ENCODE measurements at places on chromosomes 6 and 20.

- DNase-seq, result no peak
Observed at GRCh38 chr20:34090645-34091044, 21.4 kb downstream of the EIF2S2 start.

DNA sequence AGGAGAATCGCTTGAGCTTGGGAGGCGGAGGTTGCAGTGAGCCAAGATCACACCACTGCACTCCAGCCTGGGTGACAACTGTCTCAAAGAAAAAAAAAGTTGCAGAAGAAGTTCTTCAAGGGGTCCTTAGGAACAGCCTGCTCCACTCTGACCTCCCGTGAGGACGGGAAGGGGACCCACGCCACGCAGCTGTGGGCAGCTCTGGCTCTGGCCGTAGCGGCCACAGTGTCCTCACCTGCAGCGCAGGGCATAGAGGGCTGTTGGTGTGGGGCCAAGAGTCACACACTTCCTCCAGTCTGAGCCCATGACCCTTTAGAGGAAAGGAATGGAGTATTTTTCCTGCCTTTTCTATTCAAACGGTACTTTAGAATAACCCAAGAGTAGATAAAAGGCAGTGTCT is 5.4 kb downstream of the NTSR1 start:
- DNase-seq, result no peak

DNA sequence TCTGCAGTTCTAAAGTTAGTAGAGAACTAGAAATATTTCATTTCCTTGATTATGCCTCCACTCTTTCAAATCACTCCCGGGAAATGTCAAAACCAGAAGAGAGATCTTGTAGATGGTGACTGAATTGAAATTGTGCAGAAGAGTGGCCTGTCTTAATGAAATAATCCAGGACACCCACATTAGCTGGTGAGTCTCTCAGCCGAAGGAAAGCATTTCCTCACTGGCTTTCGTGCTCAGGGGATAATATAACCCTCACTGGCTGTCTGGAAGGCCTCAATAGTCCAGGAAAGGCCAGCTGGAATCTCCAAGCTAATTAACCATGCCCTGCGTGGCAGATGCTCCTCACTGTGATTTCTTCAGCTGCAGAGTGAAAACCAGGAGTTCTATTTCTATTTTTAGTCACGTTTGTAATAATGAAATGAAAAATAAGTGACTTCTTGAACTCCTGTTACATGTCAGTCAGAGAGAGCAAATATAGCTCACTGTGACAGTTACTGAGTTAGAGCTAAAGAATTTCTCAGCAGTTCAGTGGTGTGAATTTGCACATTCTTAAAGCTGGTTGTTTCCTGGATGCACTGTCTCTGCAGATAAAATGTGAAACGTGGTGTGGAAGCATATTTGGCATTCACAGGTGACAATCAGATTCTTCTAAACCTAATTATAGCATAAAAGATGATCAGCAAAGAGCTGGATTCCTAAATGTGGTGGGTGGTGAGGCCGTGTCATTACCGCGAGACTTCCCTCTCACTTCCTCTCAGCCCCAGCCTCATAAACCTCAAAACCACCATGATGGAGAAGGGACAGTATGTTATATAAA is 211.7 kb downstream of the LMBRD1 start:
- DNase-seq, result no peak

DNA sequence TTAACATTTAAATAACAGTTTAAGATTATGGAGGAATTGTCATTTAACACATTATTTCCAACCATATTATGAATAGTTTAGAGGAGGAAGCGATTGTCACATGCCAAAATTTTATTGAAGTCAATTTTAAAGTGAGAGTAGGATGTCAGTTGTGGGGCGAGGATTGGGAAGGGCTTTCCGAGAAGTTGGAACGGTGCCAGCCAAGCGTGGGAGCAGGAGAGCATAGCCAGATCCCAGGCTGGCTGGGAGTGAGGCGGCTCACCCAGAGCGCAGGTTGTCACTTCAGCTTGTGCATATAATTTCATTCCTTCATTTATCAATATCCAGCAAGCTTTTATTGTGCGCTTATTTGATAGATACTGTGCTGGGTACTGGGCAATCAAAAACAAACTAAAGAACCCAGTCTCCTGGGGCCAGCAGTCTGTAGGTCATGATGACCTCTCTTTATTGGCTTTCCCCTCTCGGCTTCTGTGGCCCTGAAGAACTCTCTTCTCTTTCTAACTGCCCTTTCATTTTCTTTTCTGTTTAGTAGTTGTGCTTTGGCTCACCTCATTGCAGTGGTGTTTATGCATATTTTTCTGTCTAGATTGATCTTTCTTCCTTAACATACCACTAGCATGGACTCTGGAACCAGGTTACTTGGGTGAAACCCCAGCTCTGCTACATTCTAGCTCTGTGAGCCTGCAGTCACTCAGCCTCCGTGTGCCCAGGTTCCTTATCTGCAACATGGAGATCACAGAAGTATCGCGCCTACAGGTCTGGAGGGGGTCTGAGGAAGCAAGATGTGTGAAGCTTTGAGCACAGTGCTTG is 6.4 kb downstream of the CEP43 start:
- DNase-seq, result no peak

DNA sequence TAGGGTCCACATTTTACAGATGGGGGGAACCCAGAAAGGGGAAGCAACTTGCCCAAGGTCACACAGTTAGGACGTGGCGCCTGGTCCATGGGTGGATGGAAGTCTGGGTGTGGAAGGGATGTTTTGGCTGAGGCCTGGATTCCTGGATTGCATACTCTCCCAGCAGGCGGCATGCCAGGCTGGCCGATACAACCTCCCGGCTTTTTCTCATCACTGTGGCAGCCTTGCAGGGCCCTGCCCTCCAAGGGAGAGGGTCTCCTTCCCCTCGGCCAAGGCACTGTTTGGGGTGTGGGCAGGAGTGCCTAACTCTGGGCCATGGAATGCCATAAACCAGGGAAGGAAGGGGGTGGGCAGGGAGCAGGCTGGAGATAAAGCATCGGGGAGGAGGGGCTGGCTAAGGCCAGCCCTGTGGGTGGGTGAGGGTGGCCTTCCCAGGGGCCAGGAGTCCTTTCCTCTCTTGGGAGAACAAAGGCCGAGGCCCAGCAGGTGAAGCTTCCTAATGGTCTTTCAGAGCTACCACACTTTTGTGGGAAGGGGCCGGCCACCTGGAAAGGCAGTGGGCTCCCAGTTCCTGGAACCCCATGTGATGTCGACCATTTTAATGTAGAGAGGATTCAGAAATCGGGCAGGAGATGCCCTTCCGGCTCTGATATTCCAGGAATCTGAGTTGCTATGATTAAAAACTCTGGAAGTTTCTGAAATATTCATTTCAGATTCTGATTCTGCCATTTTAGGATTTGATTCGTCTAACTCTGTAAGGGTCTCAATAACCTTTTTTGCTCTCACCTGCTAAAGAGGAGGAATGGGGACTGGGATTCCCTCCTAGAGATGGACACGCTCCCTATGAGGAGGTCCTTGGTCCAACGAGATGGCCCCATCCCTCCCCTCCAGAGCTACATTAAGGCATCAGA is 4.2 kb downstream of the FOXS1 start:
- no peak for DNase-seq

- DNase-seq, result no peak
Observed at GRCh38 chr20:31843881-31844280, 1.5 kb downstream of the FOXS1 start.

DNA sequence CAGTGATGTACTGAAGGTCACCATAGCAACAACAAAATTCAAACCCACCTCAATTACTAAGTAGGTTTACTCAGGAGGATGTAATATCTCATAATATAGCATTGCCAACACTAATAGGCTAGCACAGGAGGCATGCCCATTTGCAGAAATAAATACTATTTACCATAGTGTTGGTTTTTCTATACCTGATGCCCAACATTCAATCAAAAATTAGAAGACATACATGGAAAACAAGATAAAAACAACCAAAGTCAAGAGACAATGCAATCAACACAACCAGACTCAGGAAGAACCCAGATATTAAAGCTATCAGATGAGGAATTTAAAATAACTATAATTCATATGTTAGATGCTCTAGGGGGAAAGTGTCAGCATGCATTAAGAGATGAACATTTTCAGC is 14.3 kb upstream of the TXNDC5 start:
- no peak for DNase-seq

GRCh38 chr20:60477958-60478357 is 519.7 kb downstream of the CDH26 start:
- DNase-seq, result no peak

DNA sequence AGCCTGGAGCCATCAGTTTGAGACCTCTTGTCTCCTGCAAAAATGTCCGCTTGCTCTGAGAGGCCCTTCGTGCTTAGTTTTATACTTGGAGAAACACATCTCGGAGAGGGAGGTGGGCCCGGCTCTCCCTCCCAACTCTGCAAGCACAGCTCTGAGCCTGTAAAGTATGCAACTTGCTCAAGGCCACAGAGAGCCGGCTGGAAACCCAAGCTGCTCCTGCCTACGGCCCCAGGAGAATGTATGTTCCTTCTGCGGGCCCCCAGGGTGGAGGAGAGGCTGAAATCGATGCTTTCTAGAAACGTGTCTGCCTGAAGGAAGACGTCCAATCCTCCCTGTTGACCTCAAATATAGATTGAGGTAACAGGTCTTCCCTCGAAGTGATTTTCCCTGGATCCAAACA is 205.4 kb downstream of the PREX1 start:
- no peak for DNase-seq

DNA sequence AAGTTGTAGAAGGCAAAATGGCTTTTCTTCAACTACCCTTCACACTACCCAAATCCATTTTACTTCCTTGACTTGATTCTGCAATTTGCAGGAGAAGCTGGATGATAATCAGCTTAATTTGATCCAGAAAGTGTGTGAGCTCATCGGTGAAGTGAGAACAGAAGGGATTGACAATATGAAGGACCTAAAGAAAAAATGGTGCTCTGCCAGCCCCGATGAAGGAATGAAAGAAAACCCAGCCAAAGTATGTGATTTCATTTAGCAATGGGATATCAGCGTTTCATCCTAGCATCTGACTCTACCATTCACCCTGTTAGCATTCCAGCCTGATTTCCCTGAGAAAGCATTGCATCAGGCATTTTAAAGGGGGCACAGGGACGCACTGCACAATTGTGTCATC is 41.5 kb downstream of the CD164 start:
- no peak for DNase-seq

DNA sequence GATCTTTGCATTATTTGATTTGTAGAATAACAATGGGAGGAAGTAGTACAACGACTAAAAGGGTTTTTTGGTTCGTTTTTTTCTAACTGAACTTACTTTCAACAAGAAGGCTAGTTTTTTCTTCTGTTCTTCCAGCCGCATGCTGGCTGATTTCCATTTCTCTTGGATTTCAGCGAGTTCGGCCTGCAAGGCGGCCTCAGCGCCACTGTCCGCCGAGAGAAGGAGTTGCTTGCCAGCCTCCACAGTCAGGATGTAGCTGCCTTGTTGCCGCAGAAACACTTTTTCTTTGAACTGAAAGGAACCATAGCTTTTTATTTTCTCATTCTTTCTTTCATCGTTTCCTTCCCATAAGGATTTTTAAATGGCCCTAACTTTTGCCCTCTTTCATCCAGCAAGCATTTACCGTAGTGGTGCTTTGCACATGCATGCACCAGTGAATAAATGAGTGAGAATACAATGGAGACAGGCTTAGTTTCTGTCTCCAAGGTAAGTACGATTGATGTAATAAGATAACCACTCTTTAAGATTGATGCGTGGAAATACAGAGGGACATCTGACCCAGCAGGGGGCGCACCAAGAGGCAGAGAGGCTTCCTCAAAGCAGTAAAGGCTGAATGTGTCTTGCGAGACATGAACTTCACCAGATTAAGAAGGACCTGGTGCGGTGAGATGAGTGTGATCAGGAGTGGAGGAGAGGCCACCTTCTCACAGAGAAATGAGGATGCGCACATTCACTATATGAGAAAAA is 398.8 kb downstream of the ESR1 start:
- DNase-seq, result no peak
